ENCODE measurements at places on chromosomes 2 and 18.

DNA sequence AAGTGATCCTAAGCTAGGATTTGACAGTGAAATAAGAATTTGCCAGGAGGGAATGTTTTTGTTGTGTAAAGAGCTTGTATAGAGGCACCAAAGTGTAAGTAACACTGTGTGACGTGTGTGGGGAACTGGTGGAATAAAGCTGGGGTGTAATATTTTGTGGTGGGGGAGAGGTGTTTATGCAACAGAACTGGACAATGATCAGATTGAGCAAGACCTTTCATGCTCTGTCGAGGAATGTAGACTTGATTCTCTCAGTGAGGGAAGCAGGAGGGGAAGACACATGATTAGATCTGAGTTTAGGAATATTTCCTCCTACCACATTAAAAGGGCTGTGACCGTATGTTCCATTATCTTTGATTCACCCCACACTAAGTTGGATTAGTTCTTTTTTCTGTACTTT lies 43.6 kb downstream of the EFEMP1 start:
- DNase-seq = no peak

GRCh38 chr18:36593641-36594040 lies 235.2 kb downstream of the TPGS2 start:
- DNase-seq = no peak

GRCh38 chr2:3034396-3034795 lies 343.2 kb downstream of the EIPR1 start:
- DNase-seq = no peak

GRCh38 chr2:69773206-69773605 lies 31.3 kb downstream of the ANXA4 start:
- DNase-seq = no peak

DNA sequence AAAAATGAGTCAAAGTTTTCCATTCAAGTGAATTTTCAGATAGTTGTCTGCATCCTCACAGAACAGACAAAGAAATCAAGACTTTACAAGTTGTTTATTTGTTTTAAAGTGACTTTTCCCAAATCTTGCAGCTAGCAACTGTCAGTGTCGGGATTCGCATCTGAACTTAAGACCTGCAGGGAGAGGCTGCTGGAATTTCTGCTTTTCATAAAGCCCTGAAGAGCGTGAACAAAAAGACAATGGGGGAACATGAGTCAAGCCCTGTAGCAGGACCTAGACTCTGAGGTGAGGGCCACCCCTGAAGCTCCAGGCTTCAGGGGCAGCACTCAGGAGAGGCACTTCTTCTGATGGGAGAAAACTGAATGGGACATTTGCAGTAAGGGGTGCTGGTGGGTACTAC lies 108.2 kb upstream of the CTAGE1 start:
- no peak for DNase-seq

DNA sequence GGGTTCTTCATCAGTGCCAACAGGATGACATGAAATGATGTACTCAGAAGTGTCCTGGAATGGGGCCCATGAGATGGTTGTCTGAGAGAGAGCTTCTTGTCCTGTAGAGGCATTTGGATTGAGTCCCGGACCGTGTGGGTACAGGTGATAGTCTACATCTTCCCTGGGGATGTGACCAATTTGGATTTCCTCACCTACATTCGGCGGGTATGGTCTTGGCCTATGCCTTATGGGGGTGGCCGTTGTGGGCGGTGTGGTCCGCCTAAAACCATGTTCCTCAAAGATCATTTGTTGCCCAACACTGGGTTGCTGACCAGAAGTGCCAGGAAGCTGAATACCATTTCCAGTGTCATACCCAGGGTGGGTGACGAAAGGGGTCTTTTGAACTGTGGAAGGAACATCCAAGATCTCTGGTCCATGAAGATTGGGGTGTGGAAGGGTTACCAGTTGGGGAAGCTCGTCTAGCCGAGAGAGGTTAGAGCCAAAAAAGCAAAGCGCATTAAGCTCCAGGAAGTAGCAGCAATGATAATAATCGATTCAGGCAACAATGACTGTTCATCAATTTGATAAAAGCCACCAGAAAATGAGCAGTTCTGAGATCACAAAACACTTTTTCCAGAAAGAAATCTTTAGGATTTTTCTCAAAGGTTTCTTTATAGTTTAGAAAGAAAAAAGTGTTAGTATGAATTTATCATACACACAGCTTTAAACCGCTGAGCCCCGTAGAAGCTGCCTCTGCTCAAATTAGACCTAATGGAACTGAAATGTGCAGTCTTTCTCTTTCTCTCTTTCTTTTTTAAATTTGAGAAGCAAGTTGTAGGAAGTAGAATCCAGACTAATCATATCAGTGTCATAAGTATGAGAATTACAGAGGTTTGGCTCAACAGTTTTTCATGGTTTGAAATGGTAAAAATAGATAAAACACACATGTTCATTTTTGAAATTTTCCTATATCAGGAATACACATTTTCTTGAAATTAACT lies 60.3 kb downstream of the ATIC start:
- DNase-seq = no peak

DNA sequence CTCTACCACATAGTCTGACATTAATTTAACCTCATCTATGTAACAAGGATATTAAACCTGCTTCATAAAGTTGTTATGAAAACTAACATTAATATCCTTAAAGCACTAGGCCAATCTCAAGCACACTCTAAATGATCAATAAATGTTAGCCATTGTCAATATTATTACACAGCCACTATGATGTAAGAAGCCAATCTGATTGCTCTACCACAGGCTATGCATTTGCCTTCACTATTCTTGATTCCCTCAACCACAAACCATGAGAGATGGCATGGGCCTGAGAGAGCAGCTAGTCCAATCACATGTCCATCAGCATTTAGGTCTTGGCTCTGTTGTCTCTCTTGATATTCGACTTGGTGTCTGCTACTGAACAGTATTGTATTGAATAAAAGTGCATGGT lies 4.2 kb downstream of the SLC25A12 start:
- no peak for DNase-seq

DNA sequence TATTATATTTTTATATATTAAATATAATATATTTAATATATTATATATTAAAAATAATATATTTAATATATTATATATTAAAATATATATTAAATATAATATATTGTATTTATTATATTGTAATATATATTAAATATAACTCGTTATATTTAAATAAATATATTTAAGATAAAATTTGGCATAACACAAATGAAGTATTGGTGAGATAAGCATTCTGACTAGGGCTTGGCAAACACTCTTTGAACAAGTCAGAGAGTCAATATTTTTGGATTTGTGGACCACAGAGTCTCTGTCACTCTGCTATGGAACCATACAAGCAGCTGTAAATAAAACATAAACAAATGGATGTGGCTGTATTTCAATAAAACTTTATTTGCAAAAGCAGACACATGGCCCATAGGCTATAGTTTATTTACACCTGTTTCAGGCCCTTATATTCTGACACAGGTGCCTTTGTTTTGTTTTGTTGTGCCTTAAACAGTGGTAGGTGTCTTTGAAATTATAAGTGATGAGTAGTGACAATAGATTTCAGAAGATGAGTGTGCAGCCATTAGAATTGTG lies 190.1 kb downstream of the EPHA4 start:
- DNase-seq = no peak

DNA sequence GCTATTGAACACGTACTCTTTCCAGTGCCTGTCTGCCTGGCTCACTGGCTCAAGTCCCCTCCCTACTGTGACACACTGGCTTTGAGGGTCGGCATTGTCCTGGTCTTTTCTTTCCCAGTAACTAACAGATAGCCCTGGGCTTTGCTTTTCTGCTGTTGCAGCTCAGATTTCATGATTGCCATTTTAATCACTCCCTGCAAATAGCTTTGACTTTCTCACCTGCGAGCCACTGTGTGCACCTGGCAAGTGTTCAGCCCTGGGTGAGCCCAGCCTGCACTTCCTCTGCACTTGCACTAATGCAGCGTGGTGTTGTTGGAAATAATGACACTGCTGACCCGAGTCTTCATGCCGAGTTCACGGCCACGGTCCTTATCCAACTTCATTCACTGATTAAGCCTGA lies 52.9 kb downstream of the DCDC2C start:
- no peak for DNase-seq

- no peak for DNase-seq
Observed at GRCh38 chr2:190512539-190513095, 21.9 kb downstream of the NEMP2 start.
